Activated B cell treated with CpG ODN at 0.5 μM for 24 hours (primary cell): ENCODE measurements at places on chromosomes 2 and 18. TPM values are rescaled to one million over a fixed set of nuclear protein-coding genes. Genes with fewer than 3 reads are reported as not detected.

- DNase-seq: no peak
These were observed 87.6 kb downstream of the ZBTB7C start for GRCh38 chr18:48321536-48321935.

Gene DYSF
- 0.10 and 0.13 TPM in 2 replicates for total RNA-seq

DNA sequence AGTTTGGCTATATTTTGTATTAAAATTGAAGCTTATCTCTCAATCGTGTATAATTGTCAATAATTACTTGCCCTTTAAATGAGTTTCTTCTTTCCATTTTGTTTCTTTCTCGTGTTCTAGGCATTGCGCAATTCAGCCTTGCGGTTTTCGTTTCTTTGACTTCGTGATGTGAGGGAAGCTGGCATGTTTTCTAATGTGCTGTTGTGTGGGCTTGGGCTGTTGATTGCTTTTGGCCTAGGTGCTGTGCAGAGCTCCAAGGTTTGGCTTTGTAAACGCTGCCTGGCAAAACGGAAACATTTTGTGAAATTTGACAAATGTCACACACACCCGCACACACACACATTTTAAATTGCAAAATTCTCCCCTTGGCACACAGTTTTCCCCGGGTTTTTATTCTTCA is 242.6 kb upstream of the TCF4 start:
- no peak for DNase-seq

DNA sequence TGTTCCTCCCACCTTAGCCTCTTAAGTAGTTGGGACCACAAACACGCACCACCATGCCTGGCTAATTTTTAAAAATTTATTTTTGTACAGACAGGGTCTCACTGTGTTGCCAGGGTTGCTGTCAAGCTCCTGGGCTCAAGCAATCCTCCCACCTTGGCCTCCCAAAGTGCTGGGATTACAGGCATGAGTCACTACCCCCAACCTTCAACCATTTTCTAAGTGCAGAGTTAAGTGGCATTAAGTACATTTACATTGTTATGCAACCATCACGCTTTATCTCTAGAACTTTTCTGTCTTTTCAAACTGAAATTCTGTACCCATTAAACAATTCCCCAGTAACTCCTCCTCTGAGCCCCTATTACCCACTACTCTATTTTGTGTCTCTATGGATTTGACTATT is 45.9 kb upstream of the AFF3 start:
- DNase-seq: no peak

DNA sequence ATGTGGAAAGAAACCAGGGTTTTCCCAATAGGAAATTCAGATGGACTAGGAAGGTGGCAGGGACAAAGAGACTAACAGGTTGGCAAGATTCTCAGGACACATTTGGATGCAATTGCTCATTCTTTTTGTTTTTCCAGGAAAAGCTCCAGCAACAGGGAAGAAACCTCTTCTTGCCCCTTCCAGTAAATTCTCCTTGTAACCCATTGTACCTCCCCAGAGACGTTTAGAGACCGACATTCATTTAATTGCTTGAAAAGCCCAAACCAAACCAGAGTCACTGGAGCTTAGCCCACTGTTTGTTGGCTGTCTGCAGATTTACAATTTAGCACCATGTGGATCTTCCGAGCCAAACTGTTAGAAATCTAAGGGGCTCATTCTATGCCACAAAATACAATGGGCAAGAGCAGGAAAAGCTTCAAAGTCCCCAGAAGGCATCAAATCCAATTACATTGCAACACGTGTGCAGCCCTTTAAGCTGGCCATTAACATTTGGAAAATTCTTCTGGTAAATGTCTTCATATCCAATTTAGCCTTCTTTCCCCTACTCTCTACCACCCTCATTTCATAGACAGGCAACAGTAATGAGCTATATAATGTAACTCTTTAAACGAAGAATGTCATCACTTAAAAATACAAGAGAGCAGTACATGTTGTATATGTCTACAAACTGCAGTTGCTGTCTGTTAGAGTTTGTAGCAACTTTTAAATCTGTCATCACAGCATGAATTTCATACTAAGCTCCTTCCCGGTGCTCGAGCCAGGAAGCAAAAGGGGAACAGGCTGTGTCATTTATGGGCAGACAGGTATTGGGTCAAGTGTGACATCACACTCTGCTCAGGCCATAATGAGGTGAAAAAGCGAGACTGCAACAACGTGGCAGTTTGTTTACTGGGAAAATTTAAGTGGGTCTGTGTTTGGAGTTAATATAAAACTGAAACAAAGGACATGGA is 235.6 kb upstream of the HNRNPA3 start:
- DNase-seq: no peak

GRCh38 chr2:197890168-197890567 is 85.8 kb downstream of the PLCL1 start:
- no peak for DNase-seq

Gene CPO
- not detected in 2 replicates for total RNA-seq

Gene CHRNG
- not detected in 2 replicates for total RNA-seq

DNA sequence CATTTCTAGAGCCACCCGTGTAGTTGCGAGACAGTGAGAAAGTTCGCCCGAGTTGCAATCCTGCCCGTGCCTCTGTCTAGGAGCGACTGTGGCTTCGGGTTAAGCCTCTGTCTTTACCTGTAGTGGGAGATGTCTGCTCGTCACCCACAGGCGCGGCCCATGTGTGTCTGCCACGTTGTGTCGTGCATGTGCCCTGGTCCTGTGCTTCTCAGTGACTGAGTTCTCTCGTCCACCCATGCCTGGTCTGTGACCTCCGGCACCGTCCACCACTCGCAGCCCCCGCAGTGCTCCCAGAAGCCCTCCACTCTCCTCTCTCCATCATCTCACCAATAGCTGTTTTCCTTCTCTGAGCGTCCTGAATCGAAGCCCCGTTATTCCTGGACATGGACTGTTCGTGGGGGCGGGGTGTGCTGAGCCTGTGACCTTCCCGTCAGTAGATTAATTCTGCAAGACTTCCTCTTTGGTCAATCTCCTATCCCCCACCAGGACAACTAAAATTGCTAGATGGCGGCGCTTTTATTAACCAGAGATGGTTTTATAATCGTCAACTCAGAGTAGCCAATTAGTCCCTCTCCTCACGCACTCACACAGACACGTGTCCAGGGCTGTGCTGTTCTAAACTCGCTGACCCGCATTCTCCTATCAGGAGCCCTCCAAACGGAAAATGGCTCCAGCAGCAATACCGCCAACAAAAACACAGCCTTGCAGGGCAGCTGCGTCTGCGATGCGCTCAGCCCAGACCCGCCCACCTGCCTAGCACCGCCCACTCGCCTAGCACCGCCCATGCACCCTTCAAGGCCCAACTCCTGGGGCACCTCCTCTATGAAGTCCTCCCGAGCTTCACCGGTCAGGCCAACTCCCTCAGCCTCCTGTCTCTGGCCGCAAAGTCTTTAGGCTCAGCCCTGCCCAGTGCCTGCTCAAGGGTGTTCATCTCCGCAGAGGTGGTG is 119.4 kb downstream of the TWIST2 start:
- DNase-seq: no peak

Gene C2orf66
- total RNA-seq: not detected in 2 replicates

DNA sequence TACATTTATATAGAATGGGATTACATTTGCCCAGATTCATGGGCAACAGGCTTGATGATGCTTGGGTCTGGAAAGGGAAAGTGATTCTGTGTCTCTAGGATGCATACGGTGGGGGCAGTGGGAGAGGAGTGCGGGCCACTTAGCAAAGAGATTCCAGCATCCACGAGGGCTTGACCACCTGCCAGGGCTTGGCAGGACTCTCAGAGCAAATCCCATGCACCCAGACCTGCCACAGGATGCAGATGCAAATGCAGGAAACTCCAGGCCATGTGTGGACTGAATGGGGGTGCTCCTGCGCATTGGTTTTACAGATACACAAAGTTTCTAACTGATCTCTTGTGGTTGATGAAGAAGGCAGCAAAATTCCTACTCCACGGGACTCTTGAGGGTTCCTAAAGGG is 334.7 kb downstream of the CYRIA start:
- no peak for DNase-seq

DNA sequence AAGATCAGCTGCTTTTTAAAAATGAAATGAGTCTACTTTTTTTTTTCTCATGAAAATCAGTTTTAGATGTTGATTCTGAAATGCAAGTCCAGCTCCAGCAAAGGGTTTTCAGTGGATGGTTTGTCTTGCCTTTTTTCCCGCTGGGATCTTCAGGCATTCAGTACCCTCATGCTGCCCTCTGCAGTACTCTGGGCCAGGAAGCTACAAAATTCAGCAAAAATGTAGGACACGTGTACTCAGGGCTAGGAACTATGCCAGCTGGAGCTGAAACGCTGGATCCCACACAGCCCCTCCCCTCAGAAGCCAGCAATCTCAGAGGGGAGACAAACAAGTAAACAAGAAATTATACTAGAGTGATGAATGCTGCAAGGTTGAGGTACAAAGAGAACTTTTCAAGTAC is 97.3 kb downstream of the MMADHC start:
- DNase-seq: no peak

DNA sequence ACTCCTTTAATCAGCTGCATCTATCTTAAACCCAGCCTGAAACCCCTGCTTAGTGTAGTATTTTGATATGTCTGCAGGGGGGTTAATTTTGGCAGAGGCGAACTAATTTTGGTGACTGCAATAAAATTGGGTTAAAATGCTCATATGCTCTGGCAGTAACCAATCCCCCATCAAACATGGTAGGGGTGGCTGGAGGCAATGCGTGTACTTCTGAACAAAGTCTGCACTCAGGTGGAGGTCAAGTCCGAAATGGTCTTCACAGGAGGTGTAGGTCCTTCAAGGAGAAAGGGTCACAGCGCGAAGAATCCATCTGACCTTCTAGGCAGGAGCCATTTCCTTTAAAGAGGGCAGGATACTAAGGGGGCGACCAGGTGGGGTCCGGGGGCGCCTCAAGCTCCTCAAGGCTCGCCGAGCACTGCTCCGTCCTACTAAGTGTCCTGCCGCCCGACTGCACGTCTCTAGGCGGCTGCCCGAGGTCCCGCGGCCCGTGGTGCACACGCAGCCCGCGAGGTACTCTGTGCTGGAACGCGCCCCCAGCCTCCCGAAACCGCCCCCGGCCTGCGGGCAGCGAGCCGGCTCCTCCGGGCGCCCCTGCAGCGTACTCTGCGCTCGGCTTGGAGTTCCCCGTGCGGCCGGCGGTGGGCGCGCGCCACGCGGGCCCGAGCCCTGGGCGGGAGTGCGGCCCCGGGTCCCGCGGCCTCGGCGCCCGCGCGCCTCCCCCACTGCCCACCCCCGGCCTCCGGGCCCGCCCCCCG is 1.7 kb upstream of the LDLRAD4 start:
- DNase-seq: peak; percentile 40

- DNase-seq: no peak
These were observed 60.9 kb downstream of the RPE start for GRCh38 chr2:210063306-210063705.

DNA sequence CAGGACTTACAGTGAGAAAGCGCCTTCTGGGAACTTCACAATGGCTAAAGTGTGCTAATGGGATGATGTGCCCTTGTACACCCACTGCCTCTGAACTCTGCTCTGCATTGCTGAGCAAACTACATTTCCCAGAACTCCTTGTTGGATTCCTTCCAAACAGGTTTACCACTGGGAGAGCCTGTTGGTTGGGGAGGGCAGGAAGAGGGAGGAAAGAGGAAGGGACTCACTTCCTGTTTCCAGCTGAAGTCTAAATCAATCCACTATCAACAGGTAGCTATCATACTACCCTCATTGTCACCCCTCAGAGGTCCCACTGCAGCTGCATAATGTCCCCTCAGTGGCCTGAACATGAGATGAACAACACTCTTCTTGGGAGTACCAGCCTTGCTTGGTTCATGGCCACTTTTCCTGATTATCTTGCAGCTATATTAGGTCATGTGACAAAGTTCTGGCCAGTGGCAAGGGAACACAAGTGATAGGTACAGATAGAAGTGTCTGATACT is 109.7 kb downstream of the MSH2 start:
- no peak for DNase-seq

Gene ZDBF2
- 6.7 and 8.0 TPM in 2 replicates for total RNA-seq

GRCh38 chr2:158815166-158815565 is 20.0 kb downstream of the DAPL1 start:
- DNase-seq: no peak

DNA sequence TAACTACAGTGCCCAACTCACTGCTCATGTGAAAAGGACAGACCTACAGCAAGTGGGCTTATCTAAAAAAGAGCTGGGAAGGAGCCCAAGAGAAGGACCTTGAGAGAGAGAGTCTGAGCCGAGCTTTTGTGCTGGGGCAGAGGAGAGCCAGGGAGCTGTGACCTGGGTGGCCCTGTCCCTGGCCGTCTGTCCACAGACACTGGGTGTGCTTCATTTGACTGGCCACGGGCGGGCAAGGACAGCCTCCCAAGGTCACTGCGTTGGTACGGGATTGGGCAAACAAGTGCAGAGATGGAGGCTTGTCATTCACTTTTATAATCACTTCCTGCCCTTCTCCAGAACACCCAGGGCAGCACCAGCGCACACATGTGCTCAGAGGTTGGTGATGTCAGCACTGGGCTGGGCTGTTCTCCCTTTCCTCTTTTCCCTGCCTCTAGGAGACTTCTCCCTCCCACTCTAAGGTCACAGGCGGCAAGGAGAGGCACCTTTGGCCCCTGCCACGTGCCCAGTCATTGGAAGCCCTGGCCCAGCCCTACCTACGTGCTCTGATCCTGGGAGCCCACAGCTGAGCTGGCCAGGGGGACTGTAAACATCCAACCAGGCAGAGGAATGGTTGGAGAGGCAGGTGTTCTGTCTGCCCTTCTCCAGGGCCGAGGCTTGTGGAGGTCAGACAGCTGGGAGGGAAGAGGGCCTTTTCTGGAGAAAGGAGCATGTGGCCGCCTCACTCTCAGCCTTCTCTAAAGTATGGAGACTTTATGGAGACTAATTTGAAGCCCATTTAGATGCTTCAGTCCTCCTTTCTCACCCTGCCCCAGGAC is 6.4 kb upstream of the PSD4 start:
- no peak for DNase-seq
